ENCODE measurements at places on chromosomes 6 and 20.

- no peak for DNase-seq
Measured at GRCh38 chr6:168799067-168799466, 358.1 kb downstream of the SMOC2 start.

DNA sequence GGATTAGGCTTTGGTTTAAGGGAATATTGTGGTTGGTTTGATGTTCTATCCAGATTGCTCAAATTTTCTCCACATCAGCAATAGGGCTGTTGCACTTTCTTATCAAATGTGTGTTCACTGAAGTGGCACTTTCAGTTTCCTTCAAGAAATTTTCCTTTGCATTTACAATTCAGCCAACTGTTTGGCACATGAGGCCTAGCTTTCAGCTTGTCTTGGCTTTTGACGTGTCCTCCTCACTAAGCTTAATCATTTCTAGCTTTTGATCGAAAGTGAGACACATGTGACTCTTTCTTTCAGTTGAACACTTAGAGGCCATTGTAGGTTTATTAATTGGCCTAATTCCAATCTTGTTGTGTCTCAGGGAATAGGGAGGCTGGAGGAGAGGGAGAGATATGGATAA lies 104.8 kb downstream of the FLRT3 start:
- DNase-seq = no peak

- DNase-seq = no peak
Measured at GRCh38 chr20:57061051-57061900, 205.2 kb downstream of the BMP7 start.

DNA sequence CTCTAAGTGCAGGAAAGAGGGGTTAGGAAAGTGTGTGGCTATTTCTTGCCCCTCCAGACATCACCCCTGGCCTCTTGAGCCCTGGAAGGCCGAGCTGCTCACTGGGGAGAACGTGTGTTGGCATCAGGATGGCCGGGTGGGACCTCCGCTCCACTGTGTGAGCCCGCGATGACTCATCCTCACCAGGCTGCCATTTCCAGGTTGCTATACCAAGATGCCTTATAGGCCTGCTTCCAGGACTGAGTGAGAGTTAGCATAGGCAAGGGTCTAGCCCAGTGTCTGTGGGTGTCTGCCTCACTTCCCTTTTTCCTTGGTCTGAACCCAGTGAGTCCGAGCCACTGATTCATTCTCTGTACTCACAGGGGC lies 105.0 kb downstream of the MRPL14 start:
- no peak for DNase-seq
